ENCODE measurements at places on chromosomes 11 and 22.

DNA sequence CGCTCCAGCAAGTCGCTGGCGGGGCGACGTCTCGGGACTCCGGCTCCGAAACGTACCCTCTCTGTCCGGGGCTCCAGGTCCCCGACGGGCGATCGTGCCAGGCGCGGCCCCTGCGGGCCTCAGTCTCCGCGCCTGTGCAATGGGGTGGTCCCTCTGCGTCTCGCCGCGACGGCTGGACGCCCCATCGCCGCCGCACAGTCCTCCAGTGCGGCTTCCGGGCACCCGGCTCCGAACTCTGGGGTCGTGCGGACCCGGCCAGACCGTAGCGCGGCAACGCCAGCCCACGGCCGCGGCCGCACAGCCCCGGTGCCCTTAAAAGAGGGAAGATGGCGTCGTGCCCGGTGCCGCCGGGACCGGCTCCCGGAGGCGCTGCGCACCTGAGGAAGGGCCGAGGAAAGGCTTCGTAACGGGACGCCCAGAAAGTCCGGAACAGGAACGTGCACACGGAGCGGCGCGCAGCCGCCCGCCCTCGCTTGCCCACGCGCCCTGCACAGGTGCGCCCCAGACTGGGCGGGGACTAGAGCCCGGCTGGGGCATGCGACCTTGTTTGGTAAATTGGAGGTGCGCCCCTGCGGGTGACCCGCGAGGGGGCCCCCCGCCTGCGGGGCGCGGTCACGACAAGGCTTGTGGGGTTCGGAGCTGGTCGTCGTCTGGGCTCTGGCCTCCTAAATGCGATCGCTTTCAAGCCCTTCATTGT lies 525 bp downstream of the BIK start:
- DNase-seq = no peak

DNA sequence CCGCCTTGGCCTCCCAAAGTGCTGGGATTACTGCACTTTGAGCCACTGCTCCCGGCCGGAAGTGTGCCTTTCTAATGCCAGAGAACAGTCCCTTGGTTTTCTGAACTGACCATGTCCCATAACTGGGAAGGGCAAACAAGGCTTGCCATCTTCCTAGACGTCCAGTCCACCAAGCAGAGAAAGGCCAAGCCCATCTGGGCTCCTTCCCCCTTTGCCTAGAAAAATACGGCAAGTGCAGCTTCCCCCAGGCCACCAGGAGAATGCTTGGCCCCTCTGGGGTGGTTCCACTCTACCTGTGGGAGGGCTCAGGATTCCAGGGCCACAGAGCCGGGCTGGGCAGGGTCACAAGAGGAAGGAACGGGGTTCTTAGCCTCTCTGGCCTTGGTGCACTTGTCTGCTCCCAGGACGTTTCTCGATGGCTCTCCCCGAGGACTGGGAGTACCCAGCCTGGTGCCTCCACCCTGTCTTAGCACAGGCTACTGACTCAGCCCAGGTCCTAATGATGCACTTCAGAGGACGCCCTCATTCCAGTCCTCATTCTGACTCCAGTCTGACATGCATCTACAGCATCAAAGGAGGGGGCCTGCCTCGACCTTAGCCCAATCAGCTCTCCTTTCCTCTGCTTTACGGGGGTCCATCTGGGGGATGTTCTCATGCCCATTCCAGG lies 1.2 kb downstream of the USP2 start:
- no peak for DNase-seq

DNA sequence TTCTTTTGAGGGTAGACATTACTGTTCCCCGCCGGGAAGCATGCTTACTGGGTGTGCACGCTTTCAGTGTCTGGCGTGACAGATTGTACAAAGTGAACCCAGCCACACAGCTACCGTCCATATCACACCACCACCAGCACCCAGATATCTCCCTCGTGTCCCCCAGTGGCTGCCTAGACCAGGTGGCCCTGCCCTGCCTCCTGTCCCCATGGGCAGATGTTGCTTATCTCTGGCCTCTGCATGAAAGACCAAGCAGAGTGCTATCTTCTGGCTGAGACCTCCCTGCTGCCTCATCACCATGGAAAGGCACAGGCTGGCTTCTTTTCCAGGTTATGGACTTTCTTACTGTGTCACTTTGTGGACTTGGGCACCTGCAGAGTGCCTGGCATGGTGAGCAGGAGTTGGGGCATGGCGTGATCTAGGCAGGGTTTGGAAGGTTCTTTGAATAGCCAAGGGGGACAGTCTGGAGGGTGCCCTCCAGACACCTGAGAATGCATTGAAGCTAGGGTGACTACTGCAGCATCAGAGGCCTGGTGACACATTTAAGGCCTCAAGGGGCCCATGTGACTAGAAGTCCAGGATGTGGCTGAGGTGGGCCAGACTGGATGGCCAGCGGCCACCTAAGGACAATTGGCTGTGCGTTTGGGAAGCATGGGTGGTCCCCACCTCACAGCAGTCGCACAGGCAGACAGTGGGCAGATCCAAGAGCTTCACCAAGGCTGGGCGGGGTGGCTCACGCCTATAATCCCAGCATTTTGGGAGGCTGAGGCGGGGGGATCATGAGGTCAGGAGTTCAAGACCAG lies 4.7 kb downstream of the TANGO2 start:
- DNase-seq = no peak

GRCh38 chr11:6298605-6299004 lies 21.7 kb downstream of the CAVIN3 start:
- peak; percentile 44 for DNase-seq

- no peak for DNase-seq
These were observed 31.4 kb downstream of the CHRDL2 start for GRCh38 chr11:74699615-74700396.

DNA sequence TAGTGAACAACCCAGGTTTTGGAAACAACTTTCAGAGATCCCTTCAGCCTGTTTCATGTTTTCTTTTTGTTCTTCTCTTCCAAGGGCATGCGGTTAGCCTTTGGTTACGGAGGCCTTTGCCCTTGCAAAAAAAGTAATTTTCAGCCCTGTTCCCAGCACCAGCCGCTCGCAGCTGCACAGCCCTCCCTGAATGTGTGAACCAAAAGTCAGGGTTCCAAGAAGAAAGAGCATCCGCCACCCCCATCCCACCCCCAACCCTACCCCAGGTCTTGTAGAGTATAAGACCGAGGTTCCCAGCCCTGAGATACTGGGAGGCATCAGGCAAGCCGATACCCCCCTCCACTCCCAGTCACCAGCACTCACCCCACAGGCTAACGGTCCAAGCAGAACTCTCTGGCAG lies 56.4 kb downstream of the IGLL1 start:
- DNase-seq = no peak

DNA sequence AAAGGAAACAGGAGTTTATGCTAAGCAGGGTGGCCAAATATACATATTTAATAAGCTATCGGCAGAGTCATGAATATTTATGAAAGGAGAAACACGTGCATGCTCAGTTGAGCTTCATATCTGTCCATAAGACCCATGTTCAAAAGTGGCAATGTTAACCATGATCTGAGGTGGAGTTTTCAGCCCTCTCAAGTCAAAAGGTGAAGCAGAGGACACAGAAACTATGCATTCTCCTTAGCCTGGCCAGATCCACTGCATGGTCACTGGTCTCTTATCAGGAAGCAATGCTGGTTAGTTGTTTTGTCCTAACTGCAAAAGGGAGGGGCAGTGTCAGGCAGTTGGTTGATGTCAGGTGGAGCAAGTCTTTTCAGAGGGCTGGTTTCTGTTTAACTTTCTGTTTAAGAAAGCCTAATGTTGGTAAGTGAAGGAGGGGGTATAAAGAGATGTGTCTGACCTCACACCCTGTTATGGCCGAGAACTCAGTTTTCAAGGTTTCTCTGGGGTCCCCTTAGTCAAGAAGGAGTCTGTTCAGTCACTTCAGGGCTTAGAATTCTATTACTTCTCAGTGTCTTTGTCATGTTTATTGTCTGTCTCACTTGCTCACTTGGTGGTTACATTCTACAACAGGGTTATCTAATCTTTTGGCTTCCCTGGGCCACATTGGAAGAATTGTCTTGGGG lies 5.5 kb upstream of the SELENOH start:
- DNase-seq = no peak

DNA sequence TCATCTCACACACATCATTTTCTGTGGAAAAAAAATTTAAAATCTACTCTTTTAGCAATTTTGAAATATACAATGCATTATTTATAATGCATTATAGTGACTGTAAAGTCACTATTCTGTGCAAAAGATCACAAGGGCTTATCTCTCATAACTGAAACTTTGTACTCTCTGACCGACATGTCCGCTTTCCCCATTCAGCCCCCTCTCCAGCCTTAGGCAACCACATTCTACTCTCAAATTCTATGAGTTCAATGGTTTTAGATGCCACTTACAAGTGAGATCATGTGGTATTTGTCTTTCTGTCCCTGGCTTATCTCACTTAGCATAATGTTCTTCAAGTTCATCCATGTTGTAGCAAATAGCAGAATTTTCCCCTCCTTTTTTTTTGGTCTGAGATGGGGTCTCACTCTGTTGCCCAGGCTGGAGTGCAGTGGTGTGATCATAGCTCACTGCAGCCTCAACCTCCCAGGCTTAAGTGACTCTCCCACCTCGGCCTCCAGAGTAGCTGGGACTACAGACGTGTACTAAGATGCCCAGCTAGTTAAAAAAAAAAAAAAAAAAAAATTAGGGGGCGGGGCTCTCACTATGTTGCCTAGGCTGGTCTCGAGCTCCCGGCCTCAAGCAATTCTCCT lies 44.5 kb downstream of the SYN3 start:
- no peak for DNase-seq

GRCh38 chr11:12270215-12270797 lies 107.1 kb upstream of the PARVA start:
- peak; percentile 35 for DNase-seq

DNA sequence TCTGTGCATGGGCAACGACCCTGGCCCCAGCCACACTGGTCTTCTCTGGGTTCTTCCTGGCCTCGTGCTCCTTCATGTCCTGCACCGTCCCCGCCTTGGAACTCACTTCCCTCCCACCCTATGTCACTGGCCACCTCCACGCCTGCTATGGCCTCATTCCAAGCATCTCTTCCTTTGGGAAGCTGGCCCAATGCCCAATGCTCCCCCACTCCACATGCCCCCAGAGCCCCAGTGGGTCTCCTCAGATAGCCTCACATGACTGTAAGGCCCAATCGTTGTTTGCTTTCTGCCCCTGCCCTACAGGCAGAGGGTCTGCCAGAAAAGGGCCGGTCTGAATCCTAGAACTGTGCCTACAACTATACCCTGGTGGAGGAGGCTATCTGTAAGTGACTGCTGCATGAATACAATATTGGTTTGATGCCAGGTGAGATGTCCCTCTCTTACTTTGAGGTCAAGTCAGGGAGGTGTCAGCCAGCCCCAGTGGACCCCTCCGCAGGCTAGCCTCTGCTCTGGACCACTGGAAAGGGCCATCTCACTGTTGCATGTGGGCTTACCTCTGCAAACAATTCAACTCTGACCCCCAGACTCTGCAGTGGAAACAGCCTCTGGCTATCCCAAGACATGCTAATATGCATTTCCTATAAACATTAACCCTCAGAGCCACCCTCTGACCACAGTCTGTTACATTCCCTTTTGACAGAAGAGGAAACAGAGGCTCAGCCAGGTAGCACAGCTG lies 2.1 kb upstream of the GNAZ start:
- no peak for DNase-seq
